ENCODE measurements at places on chromosomes 5 and 9.

DNA sequence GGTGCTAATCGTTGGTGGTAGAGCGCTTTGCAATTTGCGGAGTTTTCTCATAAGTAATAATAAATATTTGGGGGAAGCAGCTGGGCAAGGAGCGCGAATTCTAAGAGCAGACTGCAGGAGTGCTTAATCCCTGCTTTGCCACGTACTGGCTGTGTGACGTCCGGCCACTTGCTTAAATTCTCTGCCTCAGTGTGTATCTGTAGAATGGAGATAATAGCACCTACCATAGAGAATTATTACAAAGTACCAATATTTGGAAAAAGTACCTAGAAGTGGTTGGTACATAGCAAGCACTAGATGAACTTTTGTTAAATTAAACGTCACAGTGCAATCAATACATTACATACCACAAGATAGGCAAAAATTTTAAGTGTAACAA, 598 bp upstream of the TMED7 start:
- DNase-seq: no peak

DNA sequence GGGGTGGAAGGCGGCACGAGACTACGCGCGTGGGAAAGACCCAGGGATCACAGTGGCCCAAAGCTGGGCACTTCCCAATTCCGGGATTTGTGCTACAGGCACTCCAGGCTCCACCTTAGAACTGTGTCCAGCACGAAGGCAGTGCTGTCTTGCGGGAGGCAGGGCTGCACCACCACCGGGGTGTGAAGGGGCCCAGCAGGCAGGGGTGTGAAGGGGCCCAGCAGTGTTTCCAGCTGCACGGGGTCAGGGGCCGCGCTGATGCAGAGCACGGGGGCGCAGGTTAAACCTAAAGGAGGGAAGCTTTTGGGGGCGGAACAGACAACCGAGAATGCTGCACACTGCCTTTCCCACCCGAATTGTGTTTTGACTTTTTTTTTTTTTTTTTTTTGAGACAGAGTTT, 1.1 kb upstream of the PDCD6 start:
- DNase-seq: no peak

- no peak for DNase-seq
These were observed 194.9 kb downstream of the PALM2AKAP2 start for GRCh38 chr9:109974918-109975276.

DNA sequence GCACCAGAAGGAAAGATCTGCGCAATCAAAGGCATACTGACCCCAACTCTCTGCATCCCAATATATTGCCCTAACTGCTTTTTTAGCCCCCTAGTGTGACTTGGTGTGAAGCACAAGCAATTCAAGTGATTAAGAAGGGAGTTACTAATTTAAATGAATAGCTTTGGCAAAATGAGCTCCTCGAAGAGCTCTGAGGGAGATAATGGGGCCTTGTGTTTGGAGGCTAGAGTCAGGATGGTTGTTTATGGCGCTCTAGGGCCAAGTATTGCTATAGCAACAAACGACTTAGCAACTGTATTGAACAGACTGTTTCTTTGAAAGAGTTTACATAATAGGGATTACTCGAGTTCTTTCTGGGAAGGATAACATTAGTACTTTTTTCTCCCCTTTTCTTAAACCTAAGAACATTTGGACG, 11.5 kb upstream of the C5orf58 start:
- no peak for DNase-seq

GRCh38 chr5:98776066-98776705, 2.7 kb downstream of the RGMB start:
- DNase-seq: no peak

GRCh38 chr5:83711982-83712601, 8.6 kb downstream of the HAPLN1 start:
- no peak for DNase-seq

DNA sequence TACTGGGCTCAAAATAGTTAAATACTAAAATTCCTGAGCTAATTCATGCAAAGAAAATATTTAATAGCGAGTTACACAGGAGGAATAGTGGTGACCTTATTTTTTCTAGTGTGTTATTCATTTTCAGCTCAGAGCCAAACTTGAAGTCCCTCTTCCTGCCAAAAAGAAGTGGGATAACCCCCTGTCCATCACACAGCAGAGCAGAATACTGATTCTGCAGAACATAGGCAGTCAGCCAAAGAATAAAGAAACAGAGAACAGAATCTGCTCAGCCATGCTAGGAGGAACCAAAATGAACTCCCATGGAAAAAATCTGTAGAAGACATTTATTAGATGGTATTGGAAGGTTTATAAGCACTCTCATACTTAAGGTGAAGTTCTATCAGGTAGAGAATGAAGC, 49.4 kb upstream of the GRIN3A start:
- no peak for DNase-seq
